NCI-H2107 (cell line): ENCODE measurements at places on chromosomes 1 and 21.

DNA sequence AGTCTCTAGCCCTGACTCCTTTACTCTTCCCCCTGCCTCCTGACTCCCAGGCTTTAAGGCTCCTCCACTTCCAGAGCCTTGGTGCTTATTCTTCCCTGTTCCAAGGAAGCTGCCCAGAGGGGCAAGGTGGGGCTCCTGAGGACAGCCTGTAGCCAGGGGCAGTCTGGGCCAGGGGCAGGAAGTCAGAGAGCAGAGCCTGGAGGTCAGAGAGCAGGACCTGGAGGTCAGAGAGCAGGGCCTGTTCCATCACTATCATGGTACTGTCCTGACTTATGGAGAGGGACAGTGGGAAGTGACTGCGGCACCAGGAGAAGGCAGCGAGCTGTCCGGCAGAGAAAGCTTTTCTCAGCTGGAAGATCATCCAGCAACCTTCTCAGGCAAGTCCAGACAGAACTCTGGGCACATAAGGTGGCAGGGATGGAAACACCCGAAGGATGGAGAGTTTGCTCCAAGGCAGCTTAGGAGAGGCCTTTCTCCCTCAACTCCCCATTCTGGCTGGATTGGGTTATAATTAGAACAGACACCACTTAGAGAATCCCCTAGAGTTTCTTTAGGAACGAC is 25.0 kb downstream of the PLXNA2 start:
- DNase-seq: no peak

DNA sequence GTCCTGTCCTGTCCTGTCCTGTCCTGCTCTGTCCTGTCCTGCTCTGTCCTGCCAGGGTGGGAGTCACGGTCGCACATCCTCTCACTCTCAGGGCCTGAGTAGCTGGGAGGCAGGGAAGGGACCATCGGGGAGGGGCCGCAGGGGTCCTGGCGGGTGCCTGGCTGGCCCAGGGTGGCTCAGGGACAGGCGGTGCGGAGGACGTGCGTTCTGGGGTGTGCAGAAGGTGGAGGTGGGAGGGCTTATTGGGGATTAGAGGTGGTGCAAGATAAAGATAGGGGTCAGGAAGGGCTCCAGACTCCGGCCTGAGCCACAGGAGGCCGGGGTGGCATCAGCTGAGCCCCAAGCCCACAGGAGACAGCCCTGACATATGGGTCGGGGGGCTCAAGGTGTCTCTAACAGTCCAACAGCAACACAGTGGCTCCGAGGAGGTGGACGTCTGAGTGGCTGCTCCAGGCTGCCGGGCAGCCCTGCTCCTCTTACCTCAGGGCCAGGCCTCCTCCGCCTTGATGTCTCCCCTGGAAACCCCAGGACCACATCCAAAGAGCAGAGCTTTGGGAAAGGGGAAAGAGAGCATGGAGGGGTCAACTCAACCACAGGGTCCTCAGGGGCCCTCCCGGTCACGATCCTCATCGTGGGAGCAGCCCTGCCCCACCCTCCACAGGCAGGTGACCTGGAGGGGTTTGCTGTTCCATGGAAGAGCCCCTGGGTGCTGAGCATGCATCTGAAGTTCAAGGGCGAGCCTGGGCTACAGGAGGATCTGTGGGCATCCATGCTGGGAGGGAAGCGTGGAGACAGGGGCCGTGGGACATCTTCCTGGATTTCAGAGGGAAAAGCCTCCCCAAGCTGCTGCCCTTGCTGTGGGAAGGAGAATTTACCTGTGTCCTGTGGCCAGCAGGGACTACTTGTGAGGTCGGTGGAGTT is 39.6 kb upstream of the ADARB1 start:
- DNase-seq: no peak

- no peak for DNase-seq
Observed at GRCh38 chr1:237590386-237590785, 300.3 kb downstream of the ZP4 start.

GRCh38 chr1:202274611-202275010 is 67.1 kb downstream of the UBE2T start:
- DNase-seq: no peak

- no peak for DNase-seq
Observed at GRCh38 chr1:37270639-37271038, 203.7 kb upstream of the ZC3H12A start.

- no peak for DNase-seq
Observed at GRCh38 chr1:64934115-64934877, 32.1 kb downstream of the JAK1 start.

DNA sequence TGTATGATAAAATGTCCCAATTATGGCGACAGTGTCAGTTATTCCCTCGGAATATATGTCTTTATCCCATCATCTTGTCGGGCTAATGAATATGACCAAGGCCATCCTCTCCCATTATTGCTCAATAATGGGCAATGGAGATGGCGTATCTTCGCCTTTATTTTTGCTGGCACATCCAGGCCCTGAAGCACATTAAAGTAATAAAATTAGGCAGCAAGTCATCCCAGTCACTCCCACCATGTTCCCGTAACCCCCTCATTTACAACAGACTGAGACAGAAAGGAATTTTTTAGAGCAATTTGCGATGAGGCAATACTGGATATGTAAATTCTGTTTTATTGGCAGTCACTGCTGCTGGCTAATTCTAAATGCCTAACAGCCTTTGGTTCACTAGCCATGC is 35.3 kb downstream of the CLIC6 start:
- DNase-seq: no peak

DNA sequence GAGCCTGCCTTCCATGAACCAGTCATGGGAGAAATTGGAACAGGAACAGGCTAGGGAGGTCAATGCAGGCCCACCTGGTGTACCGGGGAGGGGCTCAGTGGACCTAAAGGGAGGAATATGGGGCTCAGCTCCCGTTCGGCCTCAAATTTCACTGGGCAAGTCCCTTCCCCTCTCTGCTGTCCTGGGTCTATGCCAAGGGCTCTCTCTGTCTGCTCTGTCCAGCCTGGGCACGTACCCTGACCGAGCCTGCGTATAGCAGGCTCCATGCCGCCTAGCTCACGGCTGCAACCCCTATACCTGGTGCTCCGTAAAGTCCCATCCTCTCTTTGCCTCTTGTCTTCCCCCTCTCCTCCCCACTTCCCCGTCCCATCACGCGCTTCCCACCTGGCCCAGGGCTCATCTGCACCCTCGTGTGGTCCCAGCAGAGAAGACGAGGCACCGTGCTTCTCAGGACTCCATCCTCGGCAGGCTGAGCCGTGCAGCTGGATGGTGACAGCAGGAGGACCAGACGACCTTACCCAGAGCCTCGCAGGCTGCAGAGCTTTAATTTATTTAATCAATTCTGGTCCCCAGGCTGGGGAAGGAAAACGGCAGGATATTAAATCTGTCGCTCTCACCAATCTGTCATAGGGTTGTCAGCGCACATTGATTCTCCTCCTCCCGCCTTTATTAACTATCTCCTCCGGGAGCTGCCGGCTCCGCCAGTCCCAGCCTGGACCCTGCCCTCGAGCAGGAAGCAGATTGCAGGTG is 25.0 kb upstream of the DISP3 start:
- no peak for DNase-seq

DNA sequence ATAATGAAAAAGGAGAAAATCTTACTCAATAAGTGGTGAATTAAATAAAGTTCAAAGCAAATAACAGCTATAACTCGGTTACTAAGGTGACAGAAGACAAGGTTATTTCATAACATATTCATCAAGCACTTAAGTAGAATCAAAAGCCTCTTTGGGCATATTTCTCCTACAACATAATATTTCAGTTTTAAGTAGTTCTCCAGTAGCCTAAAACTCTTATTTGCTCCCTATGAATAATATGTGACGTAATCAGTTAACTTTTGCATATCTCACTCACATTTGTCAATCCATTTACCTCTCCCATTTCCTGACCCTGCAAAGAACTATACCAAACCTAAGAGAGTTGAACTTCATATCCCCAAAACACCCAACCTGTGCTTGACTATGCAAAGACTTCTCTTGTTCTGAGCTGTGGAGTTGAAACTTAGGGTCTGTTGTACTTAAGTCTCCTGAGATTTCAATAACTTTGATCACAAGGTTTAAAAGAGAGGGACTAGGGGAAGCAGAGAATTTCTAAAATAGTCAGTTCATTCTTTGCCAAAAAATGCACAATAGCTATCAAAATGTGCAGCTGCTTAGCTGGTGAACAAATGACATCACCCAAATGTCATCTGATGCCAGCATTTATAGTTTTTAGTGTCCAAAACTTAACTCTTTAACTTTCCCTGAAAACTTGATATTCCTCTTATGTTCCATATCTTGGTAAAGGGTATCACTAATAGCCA is 37.2 kb downstream of the TTLL7 start:
- no peak for DNase-seq

- no peak for DNase-seq
Observed at GRCh38 chr1:209546390-209547085, 37.0 kb upstream of the CAMK1G start.

- no peak for DNase-seq
Observed at GRCh38 chr1:180905927-180906326, 6.8 kb upstream of the KIAA1614 start.
